ENCODE measurements at places on chromosomes 16 and 17.

- peak; percentile 22 for DNase-seq
Measured at GRCh38 chr17:57600074-57600473, 145.0 kb downstream of the CCDC182 start.

DNA sequence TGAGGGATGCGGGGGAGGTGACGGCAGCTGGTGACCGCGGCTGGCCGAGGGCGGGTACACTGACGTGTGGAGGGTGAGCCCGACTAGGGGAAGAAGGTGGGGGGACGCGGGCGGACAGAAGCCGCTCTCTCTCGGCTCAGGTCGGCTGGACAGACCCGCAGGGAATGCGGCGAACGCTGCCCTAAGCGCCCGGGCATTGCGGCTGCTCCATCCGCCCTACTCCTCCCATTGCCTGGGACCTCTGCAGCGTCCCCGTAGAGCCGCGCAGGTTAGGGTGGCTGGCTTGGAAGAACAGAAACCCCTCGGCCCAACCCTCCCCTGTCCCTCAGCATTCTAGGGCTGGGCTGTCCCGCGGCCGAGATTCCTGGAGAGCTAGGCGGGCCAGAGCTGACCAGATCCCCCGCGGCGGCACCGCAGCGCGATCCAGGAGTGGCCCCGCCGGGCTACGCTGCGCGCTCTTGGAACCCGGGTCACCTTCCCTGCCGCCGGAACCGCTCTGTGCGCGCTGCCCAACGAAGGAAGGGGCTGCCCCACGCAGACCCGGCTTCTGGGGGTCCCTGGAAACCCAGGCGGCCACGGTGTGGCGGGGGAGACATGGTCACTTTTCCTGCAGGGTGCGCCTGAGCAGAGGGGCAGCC lies 3.0 kb downstream of the DLX4 start:
- no peak for DNase-seq

DNA sequence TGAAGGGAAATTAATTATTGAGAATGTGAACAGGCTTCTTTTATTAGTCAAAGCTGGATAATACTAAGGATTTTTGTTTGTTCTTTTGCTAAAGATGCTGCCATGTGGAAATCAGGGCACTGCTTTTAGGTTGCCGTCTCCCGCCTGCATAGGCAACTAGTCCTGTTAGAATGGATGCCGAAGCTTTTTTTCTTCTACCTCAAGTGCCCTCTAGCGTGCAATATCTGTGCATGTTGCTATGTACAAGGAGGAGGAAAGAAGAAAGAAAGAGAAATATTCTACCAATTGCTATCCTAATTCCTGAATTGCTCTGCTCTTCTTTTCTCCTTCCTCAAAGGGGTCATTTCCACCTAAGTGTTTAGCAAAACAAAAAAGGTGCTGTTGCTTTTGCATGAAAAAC lies 5.2 kb upstream of the CDH8 start:
- no peak for DNase-seq

- no peak for DNase-seq
Measured at GRCh38 chr17:31722251-31723056, 136.6 kb downstream of the COPRS start.

GRCh38 chr17:62657145-62657665 lies 29.7 kb downstream of the MRC2 start:
- no peak for DNase-seq

DNA sequence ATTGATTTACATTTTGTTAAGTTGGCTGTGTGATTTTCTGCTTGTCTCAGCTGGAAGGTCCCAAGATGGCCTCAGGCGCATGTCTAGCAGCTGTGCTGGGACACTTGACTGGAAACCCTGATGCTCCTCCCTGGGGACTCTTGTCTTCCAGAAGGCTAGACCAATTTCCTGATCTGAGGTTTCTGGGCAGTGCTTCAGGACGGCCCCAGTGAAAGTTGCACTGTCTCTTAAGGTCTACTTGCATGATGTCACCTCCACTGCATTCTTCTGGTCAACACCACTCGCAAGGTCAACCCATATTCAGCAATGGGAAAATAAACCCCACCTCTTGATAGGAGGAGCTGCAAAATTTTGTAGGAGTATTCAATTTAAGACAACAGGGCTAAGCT lies 116.0 kb downstream of the SALL1 start:
- DNase-seq, result no peak

GRCh38 chr16:17481736-17482135 lies 11.0 kb upstream of the XYLT1 start:
- no peak for DNase-seq

DNA sequence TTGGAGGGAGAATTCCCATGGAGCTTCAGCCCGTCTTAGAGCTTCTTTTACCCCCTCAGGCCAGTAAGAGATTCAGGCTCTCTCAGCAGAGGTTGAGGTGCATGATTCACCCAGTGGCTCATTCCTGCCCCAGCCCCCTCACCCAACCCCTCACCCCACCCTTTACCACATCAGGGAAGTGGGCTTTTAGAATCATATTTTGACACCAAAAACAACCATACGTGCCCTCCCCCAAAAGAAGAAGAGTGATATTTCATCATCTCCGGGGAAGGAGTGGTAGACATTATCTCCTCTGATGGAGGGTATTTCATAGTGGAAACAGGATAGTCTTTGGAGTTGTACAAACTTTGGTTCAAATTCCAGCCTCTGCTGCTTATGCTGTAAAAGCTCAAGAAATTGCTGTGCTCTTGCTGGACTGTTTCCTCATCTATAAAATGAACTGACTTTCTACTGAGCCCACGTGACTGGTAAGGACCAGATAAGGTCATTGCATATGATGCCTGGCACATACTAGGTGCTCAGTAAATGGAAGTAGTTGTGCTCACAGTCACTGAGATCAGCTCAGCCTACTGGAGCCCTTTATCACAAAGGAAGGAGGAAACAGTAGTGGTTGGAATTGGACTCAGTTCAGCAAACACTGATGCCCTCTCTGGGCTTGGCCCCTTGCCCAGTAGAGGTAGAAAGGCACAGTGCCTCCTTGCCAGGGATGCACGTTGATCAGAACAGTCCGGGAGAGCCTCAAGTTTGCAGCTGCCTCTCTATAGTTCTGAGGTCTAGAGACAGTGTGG lies 18.3 kb upstream of the CCL5 start:
- DNase-seq, result peak; percentile 49

- DNase-seq, result no peak
Measured at GRCh38 chr16:57186872-57187854, 1.0 kb downstream of the RSPRY1 start.

- DNase-seq, result no peak
Measured at GRCh38 chr16:7390974-7391373, 58.3 kb downstream of the RBFOX1 start.

DNA sequence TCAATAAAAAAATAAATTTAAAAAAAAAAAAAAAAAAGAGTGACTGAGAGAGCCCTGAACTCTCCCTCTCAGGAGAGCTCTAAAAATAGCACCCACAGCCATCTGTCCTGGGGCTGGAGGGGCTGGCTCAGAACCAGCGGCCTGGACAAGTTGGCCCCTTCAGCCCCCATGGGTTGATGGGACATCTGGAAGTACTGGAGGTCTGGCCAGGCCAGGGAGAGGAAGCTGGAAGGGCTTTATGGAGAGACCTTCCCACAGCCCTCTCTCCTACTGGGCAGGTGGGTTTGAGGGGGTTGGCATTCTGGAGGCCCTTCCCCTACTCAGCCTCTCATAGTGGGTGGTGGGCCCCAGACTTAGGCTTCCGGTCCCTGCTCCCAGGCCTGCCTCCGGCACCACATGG lies 93.7 kb upstream of the TMEM97 start:
- no peak for DNase-seq
